ENCODE measurements at places on chromosomes 13 and 19.
A peak's percentile ranks its signal among the peaks of the same experiment; 100 is the strongest.

DNA sequence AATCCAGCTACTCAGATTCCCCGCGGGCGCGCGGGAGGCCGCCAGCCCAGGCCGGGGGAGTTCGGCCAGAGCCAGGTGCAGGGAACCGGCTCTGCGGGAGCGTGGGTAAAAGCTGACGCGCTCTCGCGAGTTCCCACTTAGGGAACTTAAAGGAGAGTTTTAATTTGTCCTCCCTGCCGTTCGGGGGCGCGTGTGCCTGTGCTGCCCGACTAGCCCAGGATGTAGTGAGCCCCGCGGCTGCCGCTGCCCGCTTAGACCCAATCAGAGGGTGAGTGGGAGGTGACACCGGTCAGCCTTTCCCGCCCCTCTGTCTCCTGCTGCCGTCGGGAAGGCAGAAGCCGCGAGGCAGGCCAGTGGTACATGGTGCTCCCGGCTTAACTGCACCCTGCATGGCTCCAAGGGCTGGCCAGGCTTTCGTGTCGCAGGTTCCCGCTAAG is 36.0 kb upstream of the NEK3 start:
- DNase-seq, result peak; percentile 46

DNA sequence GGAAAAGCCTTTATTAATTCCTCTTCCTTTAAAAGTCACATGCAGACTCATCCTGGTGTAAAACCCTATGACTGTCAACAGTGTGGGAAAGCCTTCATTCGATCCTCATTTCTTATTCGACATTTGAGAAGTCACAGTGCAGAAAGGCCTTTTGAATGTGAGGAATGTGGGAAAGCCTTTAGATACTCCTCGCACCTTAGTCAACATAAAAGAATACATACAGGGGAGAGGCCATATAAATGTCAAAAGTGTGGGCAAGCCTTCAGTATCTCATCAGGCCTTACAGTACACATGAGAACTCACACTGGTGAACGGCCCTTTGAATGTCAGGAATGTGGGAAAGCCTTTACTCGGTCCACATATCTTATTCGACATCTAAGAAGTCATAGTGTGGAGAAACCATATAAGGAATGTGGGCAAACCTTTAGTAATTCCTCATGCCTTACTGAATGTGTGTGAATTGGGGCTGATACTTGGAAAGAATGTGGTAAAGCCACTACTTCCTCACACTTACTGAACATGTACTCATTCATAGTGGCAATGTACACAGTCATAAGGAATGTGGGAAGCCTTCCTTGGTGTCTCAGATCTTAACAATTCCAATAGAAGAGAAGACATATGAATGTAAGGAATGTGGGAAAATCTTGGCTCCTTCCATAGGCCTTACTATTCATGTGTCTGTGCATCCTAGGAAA is 18.8 kb downstream of the ZNF559 start:
- DNase-seq, result no peak

GRCh38 chr19:40752257-40752781 is 1.3 kb downstream of the SNRPA start:
- no peak for DNase-seq

DNA sequence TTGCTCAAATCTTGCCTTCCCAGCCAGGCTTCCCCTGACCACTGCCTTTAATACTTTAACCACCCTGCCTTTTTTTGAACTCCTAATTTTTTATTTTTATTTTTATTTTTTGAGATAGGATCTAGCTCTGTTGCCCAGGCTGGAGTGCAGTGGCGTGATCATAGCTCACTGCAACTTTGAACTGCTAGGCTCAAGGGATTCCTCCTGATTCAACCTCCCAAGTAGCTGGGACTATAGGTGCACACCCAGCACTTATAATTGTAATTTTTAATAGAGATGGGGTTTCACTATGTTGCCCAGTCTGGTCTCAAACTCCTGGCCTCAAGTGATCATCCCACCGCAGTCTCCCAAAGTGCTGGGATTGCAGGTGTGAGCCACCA is 21.7 kb upstream of the FBXO27 start:
- DNase-seq, result no peak

DNA sequence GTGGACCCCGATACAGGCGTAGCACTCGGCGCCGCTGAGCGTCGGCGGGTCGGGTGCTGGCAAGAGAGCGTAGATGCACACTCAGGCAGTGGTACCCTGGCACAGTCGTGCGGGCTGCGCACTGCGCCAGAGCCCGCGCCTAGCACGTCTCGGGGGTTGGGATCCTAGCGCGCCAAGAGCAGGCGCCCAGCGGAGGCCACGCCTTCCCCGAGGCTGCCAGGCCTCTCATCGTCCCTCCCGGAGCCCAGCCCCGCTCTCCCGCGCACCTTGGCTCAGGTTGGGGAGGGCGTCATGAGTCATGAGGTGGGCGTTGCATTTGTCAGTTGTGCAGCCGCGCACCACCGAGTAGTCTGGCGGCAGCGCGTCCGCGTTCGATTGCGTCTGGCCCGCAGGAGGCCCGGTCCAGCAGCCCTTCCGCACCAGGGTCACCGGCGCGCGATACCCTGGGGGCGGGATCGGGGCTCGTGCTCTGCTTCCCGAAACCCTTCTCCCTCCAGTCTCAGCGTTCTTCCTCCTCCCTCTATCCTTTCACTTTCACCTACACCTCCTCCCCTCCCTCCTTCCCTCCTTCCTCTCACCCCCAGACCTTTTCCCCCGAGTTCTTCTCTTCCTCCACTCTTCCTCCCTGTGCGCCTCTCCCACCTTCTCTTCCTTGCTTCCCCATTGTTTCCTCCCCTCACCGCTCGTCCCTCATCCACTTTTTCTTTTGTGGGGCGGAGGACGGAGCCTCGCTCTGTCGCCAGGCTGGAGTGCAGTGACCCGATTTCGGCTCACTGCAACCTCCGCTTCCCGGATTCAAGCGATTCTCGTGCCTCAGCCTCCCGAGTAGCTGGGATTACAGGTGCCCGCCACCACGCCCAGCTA is 3.5 kb downstream of the LYPD5 start:
- peak; percentile 66 for DNase-seq

DNA sequence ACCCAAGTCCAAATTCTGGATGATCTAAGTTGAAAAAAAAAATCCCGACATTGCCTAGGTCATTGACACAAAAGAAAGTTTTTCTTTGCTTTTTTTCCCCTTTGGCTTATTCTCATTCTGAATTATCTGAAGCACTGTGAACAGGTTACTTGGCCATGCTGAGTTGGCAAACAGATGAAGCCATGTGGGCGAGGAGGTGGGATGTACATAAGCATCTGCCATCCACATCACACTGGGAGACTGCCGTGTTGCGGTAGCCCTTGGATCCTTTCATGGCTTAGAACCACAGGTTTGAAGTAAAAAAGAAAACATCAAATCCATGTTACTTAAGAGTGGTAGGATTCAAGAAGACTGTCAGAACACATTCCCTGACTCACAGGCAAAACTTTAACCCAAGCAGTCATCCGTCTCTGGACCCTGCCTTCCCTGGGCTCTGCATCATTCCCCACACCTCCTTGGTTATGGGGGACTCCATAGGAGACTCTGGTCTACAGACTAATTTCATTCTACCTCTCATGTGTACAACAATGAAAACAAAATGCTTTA is 242.5 kb upstream of the SERP2 start:
- no peak for DNase-seq

- DNase-seq, result no peak
Observed at GRCh38 chr13:39766464-39767158, 111.1 kb downstream of the COG6 start.

GRCh38 chr13:72004784-72005374 is 137.9 kb upstream of the DACH1 start:
- no peak for DNase-seq

- DNase-seq, result peak; percentile 19
Observed at GRCh38 chr19:29872224-29872731, 60.5 kb downstream of the CCNE1 start.

GRCh38 chr13:75533861-75534260 is 3.8 kb downstream of the COMMD6 start:
- DNase-seq, result no peak

DNA sequence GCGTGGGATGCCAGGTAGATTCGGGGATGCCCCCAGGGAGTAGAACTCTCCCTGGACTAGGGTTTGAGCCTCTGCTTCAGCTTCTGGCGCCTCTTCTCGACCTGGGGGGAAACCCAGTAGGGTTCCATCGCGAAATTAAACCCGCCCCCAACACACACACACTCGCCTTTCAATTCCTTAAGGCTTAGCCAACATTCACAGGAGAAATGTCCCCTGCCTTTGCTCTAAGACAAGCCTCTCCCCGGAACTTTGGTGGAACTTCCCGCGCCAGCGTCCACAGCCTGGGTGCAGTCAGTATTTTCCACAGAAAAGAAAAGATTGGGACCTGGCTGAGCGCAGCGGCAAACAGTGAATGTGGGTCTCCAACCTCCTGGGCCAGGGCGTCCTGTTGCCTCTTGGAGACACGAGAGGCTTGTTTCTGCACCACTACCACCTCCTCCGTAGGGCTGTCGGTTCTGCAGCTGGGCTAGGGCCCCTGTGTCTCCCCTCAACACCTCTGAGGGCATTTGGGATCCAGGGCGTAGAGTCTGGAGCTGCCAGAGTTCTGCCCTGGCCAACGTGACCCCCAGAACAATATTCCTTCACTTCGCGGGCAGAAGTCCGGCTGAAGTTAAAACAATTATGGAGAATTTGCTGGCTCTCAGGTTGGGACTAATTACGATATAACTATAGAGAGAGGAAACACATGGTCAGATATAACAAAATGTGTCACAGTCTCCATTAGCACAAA is 3.2 kb downstream of the PDX1 start:
- DNase-seq, result no peak

- DNase-seq, result no peak
Observed at GRCh38 chr19:29449371-29449770, 76.4 kb upstream of the VSTM2B start.

DNA sequence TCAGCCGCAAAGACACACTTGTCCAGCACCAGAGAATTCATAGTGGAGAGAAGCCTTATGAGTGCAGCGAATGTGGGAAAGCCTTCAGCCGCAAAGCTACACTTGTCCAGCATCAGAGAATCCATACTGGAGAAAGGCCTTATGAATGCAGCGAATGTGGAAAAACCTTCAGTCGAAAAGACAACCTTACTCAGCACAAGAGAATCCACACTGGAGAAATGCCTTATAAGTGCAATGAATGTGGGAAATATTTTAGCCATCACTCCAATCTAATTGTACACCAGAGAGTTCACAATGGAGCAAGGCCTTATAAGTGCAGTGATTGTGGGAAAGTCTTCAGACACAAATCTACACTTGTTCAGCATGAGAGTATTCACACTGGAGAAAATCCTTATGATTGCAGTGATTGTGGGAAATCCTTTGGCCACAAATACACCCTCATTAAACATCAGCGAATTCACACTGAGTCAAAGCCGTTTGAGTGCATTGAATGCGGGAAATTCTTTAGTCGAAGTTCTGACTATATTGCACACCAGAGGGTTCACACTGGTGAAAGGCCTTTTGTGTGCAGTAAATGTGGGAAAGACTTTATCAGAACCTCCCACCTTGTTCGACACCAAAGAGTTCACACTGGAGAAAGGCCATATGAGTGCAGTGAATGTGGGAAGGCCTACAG is 6.8 kb downstream of the ZNF134 start:
- no peak for DNase-seq

DNA sequence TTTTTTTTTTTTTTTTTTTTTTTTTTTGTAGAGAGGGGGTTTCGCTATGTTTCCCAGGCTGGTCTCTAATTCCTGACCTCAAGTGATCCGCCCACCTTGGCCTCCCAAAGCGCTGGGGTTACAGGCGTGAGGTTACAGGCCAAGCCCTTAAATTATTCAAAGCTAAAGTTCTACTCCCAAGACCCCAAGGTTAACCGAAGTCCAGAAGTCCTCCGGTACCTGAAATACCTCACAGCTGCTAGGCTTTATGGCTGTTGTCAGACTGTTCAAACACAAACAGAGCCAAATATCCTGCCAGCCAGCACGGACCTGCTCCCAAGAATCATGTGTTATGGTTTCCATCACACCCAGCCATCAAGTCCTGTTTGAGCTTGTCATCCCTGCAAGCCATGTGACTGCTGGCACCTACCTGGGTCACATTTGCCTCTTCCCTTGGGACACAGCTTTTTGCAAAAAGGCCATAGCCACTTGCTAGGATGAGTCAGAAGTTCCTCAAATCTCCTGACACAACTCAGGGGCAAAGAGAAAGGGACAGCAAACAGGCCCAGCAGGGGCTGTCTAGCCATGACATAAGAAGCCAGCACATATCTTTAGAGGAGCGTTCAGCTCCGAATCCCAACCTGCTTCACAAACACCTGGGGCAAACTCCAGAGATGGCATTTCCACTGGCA is 129.9 kb downstream of the FOXO1 start:
- no peak for DNase-seq

All from stimulated activated CD4-positive, alpha-beta T cell treated with anti-CD3 and anti-CD28 coated beads, Interleukin-12 subunit alpha, Interleukin-12 subunit beta, amount 100 ng/mL, for 4 hours (primary cell).